Jurkat, Clone E6-1 (cell line): ENCODE measurements at places on chromosomes 1 and 21.

- no peak for DNase-seq
Measured at GRCh38 chr1:93672069-93672468, 9.6 kb downstream of the BCAR3 start.

DNA sequence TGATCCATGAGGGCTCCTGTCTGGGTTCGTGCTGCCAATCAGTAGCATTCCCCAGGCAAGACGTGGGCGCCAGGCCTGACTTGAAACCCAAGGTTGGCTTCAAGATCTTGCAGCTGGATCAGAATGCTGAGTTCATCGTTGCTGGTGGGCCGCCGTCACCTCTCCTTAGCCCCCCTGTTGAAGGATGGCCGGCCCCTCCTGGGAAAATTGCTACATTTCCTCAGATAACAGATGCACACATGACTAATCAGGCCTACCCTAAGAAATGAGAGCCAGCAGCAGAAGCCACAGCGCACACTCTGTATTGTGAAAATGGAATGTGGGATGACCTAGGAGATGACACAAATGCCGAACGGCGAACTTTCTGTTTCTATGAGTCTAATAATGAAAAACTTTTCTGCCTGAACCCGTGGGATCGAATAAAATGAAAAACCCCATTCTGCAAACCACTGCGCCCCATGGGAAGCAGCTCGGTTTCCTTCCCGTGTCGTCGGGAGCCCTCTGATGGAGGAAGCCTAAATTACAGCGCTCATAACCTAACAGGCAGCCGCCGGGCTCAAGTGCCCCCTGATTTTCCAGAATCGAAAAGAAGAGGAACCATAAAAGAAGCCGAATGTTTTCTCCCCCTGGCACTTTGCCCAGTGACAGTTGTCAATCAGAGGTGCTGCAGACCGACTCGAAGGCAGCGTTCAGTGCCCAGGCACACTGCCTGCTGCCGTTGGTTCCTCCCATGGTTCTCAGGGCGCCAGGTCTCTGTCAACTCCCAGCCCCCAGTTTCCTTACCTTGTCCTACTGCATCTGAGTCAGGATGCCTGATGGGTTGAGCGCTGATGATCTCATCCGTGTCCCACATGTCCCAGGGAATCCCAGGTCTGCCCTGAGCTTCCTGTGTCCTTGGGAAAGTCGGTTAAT, 38.2 kb upstream of the H6PD start:
- DNase-seq = peak; percentile 32

DNA sequence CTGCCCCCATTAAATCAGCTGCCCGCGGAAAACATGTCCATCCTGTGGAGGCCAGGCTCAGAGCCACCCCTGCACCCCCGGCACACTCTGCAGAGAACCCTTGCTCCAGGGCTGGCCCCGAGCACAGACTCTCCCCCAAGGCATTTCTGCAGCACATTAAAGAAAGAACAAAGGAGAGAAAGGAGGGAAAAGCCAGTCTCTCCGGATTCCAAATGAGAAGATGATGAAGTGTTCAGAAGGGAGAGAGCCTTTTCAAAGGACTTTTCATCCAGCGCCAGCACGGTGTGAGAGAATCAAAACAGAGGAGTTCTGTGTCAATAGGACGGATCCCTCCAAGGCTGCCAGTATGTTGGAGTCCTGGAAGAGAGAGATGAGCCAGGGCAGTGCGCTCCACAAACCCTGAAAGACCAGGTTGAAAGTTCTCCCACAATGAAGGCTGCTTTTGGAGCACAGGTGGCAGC, 498.3 kb downstream of the NPHP4 start:
- no peak for DNase-seq

GRCh38 chr1:231666220-231666936, 39.8 kb downstream of the DISC1 start:
- DNase-seq = no peak

DNA sequence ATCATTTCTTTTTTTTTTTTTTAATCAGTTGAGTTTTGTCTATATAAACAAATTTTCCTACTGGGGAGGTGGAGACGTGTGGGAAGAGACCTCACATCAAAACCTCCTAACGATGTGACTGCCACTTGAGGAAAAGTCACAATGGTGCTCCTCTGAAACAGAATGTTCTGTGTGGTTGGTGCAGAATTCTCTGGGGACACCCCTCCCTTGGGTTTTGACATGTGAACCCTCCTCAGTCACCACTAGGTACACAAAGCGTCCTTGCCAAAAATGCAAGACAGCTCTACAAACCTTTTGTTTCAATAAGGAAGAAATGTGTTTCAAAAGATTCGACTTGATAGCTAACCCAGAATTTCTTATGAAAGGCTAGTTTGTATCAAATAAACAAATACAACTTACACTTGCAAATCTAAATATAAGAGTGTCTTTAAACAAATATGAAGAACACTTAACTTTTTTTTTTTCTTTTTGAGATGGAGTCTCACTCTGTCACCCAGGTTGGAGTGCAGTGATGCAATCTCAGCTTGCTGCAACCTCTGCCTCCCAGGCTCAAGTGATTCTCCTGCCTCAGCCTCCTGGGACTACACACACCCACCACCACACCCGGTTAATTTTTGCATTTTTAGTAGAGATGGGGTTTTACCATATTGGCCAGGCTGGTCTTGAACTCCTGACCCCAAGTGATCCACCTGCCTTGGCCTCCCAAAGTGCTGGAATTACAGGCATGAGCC, 9.3 kb downstream of the SLC25A24 start:
- no peak for DNase-seq

DNA sequence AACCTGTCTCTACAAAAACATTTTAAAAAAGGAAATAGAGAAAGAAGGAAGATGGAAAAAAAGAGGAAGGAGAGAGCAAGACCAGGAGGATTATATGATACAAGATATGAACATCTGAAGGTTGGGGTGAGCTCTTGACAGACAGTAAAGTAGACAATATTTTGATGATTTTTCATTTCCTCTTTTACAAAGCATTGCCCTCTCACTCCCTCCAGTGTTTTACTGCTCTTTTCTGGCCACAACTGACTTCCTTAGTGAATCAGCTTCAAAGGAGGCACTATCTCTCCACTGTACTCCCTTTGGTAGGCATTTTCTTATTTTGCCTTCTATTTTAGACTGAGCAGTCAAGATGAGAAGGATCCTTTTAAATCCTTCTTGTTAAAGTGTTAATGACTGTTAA, 296.7 kb downstream of the KCTD3 start:
- no peak for DNase-seq

DNA sequence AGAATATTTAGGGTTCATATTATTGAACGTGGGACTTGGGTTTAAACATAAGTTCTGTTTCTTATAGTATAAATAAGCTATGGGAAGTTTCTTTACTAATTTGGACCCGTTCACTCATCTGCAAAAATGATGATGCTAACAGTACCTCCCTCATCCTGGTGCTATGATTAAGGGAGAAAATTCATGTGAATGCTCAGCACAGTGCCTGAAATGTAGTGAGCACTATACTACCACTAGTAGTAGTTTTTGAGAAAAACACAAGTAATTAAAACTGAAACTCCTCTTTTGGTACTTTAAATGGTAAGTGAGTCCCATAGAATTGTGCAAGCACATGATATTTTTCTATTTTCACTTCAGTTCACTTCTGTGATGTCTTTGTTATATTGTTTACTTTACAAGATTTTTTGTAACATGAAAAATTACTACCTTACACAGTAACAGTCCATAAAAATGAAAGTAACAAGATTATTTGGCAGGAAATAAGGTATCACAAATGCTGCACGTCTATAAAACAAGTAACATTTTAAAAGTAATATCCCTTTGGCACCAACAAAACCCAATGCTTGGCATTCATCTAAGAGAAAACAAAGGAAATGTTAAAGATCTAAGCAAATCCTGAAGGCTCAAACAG, 11.3 kb upstream of the PTPRC start:
- no peak for DNase-seq
